ENCODE measurements at places on chromosomes 12 and 14.

GRCh38 chr14:92316937-92317336, 6.0 kb upstream of the SLC24A4 start:
- peak; percentile 85 for DNase-seq

DNA sequence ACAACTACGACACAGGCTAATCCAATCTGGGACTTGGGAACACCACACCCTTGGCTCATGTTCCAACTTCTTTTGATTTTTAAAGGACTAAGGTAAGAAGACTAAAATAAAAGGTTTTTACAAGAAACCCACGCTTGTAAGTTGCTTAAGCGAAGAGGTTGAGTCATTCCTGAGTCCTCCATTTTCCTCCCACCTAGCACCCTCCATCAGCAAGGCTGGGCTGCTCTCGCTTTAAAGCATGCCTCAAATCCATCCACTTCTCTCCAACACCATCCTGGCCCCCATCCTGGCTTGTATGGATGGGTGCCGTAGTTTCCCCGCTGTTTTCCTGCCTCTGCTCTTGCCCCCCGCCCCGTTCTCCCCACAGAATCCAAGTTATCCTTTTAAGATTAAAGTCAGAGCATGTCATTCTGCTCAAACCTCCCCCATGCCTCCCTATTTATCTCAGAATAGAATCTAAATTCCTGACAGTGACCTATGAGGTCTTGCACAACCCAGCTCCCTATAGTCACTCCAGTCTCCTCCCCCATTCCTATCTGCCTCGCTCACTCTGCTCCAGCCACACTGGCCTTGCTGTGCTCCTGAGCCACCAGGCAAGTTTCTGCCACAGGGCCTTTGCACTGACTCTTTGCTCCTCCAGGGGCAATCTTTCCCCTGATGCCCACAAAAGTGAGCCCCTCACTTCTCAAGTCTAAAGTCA, 34.5 kb downstream of the SCARB1 start:
- DNase-seq: peak; percentile 91

GRCh38 chr14:78902010-78902623, 731.9 kb downstream of the NRXN3 start:
- DNase-seq: peak; percentile 29

DNA sequence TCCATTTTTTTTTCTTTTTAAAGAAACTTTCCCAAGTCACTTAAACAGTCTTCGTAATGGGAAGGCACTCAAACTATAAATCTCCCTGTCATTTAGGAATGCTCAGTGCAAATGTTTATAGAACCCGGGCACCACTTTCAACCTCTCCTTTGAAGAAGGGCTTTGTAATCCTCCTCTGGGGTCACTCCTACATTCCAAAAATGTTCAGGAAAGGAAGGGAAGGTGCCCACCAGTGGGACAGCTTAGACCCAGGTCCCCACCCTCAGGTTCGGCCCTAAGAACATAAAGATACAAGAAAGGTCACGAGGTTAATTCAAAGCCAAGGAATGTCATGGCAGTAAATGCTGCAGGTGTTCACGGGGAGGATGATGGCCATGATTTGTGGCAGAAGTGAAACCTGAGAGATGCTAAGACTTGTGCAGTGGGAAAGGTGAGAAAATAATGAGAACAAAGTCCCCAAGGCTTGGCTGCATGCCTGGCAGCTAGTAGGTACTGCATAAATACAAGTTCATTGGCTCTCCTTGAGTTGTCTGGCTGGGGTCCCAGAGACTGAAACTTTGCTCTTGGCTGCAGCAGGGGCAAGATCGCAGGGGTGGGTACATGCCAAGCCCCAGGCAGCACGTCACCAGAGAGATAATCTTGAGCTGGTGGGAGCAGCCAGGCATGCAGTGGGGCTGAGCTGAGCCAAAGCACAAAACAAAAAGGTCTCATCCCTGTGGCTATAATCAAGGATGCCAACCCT, 21.1 kb downstream of the KRT18 start:
- DNase-seq: peak; percentile 32

All from PC-3 (cell line).